A549 treated with CpdA at 1 μM for 4 hours (cell line): ENCODE measurements at places on chromosomes 1 and 21. TPM values are rescaled to one million over a fixed set of nuclear protein-coding genes. Genes with fewer than 3 reads are reported as not detected.

YTHDF2 gene
- 51.2 to 59.1 TPM (median 53.4 TPM) in 5 replicates for total RNA-seq

KPRP gene
- not detected in 5 replicates for total RNA-seq

OLFML3 gene
- total RNA-seq: 3.4 to 4.1 TPM (median 4.1 TPM) in 5 replicates

SH3D21 gene
- 1.3 to 3.0 TPM (median 2.1 TPM) in 5 replicates for total RNA-seq

CFHR3 gene
- 0.09 to 0.23 TPM (median 0.13 TPM) in 4 of 5 replicates, not detected in the other for total RNA-seq

VANGL1 gene
- total RNA-seq: 16.3 to 21.8 TPM (median 20.2 TPM) in 5 replicates

CAMK2N1 gene
- 35.3 to 46.7 TPM (median 38.9 TPM) in 5 replicates for total RNA-seq

ACTL8 gene
- total RNA-seq: 1.2 to 1.9 TPM (median 1.7 TPM) in 5 replicates

FCRL6 gene
- not detected in 5 replicates for total RNA-seq

TEDDM1 gene
- not detected in 5 replicates for total RNA-seq

FCRL1 gene
- total RNA-seq: not detected in 5 replicates
